ENCODE measurements at places on chromosomes 11 and 22. TPM values are rescaled to one million over a fixed set of nuclear protein-coding genes. Genes with fewer than 3 reads are reported as not detected.

Gene MPPED1
- not detected for total RNA-seq

Gene OR10D3
- total RNA-seq = not detected

Gene MAP6
- total RNA-seq = 9.9 TPM

Gene PNPLA3
- 0.54 TPM for total RNA-seq

Gene B3GAT3
- total RNA-seq = 35.6 TPM

Gene MOGAT2
- not detected for total RNA-seq

Gene STK33
- total RNA-seq = not detected

Gene OR52N5
- total RNA-seq = not detected

Gene ISX
- not detected for total RNA-seq

Gene NAALADL1
- total RNA-seq = 40.7 TPM

Gene MPZL2
- total RNA-seq = not detected

Gene SLC17A6
- not detected for total RNA-seq

Gene UNC93B1
- total RNA-seq = 37.7 TPM

Gene HBG2
- not detected for total RNA-seq

Gene OR51B2
- not detected for total RNA-seq

Gene SLC6A5
- total RNA-seq = not detected

Gene SVIP
- total RNA-seq = 0.51 TPM

Gene PLAAT5
- not detected for total RNA-seq

Gene EHF
- total RNA-seq = not detected

Gene SYT9
- total RNA-seq = not detected

Gene P2RY2
- not detected for total RNA-seq

Gene IRAG1
- total RNA-seq = 6.7 TPM

Gene EMID1
- total RNA-seq = not detected

Gene KRTAP5-1
- total RNA-seq = not detected

Gene SLC15A3
- 2.2 TPM for total RNA-seq

Gene PHOX2A
- not detected for total RNA-seq

Gene TRIM48
- total RNA-seq = not detected

Gene FAT3
- 1.9 TPM for total RNA-seq

Gene KRTAP5-9
- not detected for total RNA-seq

Measured in GM23248 (cell line).